Stimulated activated CD8-positive, alpha-beta memory T cell treated with anti-CD3 and anti-CD28 coated beads, Interleukin-12 subunit alpha, Interleukin-12 subunit beta, amount 100 ng/mL, for 4 hours (primary cell): ENCODE measurements at places on chromosomes 16 and 17.

- DNase-seq: no peak
Observed at GRCh38 chr17:17494499-17494869, 1.7 kb downstream of the RASD1 start.

GRCh38 chr17:65531256-65532100, 30.0 kb downstream of the AXIN2 start:
- no peak for DNase-seq

DNA sequence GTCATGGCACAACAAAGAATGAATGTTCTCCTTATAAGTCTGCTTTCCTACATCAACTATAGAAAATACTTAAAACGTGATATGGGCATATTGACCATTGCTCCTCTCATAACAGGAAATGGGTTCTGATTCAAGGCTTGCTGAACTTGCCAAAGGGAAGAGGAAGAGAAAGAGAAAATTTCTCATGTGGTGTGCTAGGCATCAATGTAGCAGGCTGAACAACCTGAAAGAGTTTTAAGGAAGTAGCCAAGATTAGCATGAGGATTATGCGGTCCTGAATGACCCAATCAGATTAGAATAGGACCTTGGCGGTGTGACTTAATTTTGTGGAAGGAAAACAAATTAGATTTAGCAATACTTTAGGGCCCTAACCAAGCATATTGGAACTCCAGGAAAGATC, 617.7 kb upstream of the CDH11 start:
- no peak for DNase-seq

- no peak for DNase-seq
Observed at GRCh38 chr16:31224092-31224955, 7.4 kb upstream of the PYDC1 start.

DNA sequence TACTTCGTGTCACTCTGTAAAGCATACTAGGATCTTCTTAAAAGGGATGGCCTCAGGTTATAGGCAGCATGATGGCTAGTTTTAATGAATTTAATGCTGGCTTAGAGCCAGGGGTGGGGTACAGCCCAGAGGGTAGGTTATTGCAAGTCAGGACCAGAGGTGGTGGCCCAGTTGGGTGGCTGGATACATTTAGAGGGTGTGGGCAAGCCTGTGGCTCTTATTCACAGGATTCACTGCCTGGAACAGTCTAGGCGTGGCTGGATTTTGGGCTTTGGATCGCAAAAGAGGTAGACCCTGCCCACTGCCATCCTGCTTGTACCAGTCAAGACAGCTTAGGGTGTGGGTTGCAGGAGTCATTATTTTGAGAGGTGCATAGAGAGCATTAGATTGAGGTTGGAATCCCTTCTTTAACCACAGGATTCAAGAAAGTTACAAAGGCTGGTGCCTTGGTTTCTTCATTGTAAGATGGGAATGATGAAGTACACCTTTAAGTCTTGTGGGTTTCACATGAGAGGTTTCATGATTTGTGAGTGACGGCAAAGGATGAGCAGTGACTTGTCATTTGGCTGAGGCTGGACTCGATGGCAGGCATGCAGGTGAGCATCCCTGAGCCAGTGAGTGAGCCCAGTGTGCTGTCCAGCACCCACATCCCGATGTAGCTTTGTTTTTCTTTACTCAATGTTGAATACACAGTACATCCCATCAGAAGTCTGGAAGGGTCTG, 85.2 kb downstream of the KSR1 start:
- no peak for DNase-seq

DNA sequence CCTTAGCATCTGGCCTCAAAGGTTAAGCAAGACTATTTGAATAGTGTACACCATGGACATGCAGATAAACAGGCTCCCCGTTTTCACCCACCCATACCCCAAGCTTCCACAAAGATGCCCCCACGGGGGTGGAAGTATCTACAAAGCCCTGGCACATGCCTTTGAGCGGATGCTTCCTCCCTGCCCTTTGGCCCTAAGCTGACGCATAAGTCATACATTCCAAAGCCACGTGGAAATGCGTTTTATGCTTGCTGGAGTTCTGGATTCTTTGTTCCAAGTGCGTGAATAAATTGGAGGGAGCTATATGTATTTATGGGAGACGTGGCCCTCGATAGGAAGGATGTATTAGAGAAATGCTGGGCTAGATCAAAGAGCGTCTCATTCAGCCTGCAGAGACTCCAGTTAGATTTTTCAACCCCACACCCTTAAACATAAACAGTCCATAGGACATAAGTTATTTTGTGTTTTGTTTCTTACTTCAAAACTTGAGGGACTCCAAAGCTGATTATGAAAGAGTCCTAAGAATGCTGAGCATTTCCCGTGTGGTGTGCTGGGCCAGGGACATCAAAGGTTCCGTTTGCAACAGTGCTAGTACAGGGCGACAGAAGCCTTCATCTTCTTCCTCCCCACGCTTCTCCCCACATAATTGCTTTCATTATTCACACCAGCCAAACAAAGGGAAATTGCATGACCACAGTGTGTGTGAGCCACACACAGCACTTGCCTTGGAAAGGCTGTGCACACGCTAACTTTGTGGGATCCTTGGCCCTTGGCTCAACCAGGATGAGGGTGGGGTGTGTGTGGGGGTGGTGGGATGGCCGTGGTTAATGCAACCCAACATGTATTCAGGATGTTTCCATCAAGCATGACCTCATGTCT, 73.6 kb downstream of the WIPI1 start:
- DNase-seq: no peak
